ENCODE measurements at places on chromosomes 5 and 9. TPM values are rescaled to one million over a fixed set of nuclear protein-coding genes. Genes with fewer than 3 reads are reported as not detected.

Gene ARL14EPL
- total RNA-seq = not detected

Gene ACTBL2
- total RNA-seq = under 0.01 TPM

Gene TOR4A
- total RNA-seq = 14.9 TPM

Gene NAIP
- total RNA-seq = 5.4 TPM

Gene GPR150
- not detected for total RNA-seq

Gene SLC24A2
- not detected for total RNA-seq

Measured in bladder microvascular endothelial cell (primary cell).